ENCODE measurements at places on chromosomes 5 and 9. TPM values are rescaled to one million over a fixed set of nuclear protein-coding genes. Genes with fewer than 3 reads are reported as not detected.

Gene GNA14
- 1.8 TPM for total RNA-seq

Gene UHRF2
- 95.6 TPM for total RNA-seq

Gene ACOT12
- total RNA-seq = not detected

Gene PCDHB6
- total RNA-seq = 1.4 TPM

Gene MXD3
- total RNA-seq = 10.5 TPM

Gene TMEM174
- not detected for total RNA-seq

Gene FOXD4L5
- total RNA-seq = not detected

Gene STPG3
- total RNA-seq = not detected

Gene SNCAIP
- total RNA-seq = 10.9 TPM

GRCh38 chr5:159419576-159419975 is 89.3 kb upstream of the IL12B start:
- no peaks in the 10 kb centered on the region for H3K4me1 ChIP-seq
- H3K27ac ChIP-seq = no peak overlapping the region
- no peaks in the 10 kb centered on the region for H3K36me3 ChIP-seq
- no peaks in the 10 kb centered on the region for H3K27me3 ChIP-seq
- no peak overlapping the region for H3K4me3 ChIP-seq

GRCh38 chr5:65084795-65085515 is 316.2 kb downstream of the CWC27 start:
- no peak overlapping the region for H3K27ac ChIP-seq
- no peaks in the 10 kb centered on the region for H3K36me3 ChIP-seq
- H3K27me3 ChIP-seq = no peaks in the 10 kb centered on the region
- no peak overlapping the region for H3K4me3 ChIP-seq

- no peaks in the 10 kb centered on the region for H3K27me3 ChIP-seq
- no peaks in the 10 kb centered on the region for H3K4me1 ChIP-seq
- no peak overlapping the region for H3K27ac ChIP-seq
- no peaks in the 10 kb centered on the region for H3K36me3 ChIP-seq
- no peak overlapping the region for H3K4me3 ChIP-seq
Observed at GRCh38 chr5:169732841-169733240, 95.8 kb downstream of the DOCK2 start.

DNA sequence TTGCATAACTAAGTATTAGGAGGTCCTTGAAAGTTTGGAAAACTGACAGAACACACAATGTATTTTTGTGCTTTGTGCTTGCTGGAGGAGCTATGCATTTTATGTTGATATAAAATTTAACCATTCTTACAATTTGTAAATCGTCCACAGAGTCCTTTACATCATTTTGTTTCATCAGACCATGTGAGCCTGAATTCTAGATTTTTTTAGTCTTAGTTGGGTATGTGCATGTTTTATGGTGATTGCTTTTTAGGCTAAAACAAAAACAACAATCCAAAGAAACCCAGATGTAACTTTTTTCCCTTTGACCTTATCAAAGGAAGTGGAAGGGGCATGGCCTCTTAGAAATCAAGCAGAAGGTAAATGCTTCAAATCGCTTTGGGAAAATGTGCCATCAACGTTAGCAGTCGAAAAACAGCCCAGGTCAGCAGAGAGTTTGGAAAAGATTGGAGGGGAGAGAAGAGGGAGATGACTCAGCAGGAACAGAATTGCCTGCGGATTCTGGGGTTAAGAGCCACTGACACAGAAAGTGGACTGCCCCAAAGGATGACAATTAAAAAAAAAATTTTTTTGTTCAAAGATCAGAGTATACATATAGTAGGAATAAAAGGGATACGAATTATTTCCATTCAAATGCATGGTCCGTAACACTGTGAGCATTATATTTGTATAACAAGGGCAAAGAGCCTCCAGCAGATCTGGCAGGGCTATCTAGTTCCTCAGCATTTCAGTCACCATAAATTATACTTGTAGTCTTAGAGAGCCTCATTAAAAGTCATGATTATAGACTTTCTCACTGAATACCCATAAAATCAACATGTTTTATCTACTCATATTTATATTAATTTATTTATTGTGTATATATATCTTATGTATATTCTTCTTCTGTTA is 253.5 kb upstream of the HAPLN1 start:
- no peak for DNase-seq
- H3K4me3 ChIP-seq = no peak overlapping the region
- no peaks in the 10 kb centered on the region for H3K4me1 ChIP-seq
- H3K27me3 ChIP-seq = no peaks in the 10 kb centered on the region
- H3K27ac ChIP-seq = no peak overlapping the region

GRCh38 chr5:33037076-33037475 is 326.0 kb downstream of the NPR3 start:
- H3K27me3 ChIP-seq = no peaks in the 10 kb centered on the region
- H3K4me1 ChIP-seq = no peaks in the 10 kb centered on the region
- no peak overlapping the region for H3K4me3 ChIP-seq
- no peaks in the 10 kb centered on the region for H3K36me3 ChIP-seq
- no peak for DNase-seq

GRCh38 chr5:1304033-1304432 is 9.2 kb upstream of the TERT start:
- no peak for DNase-seq
- H3K27me3 ChIP-seq = no peaks in the 10 kb centered on the region
- no peaks in the 10 kb centered on the region for H3K36me3 ChIP-seq
- H3K27ac ChIP-seq = no peak overlapping the region

DNA sequence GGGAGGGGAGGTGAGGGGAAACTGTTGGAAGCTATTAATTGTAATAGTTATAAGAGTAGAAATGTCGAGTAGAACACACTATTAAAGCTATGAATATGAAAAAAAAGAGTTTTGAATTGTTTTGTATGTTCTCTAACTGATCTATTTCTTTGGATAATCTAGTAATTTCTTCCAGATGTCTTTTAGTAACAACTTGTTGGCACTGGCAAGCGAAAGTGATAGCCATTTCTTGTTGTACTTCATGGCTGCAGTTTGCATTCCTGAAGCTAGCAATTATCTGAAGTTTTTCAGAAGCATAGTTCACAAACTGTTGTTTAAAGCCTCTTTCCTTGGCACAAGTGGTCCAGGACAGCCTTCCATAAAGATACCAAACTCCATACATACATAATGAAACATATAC is 49.4 kb upstream of the SPATA31C2 start:
- no peaks in the 10 kb centered on the region for H3K27me3 ChIP-seq
- no peaks in the 10 kb centered on the region for H3K36me3 ChIP-seq
- H3K4me3 ChIP-seq = no peak overlapping the region
- no peaks in the 10 kb centered on the region for H3K4me1 ChIP-seq
- H3K27ac ChIP-seq = no peak overlapping the region

- H3K4me3 ChIP-seq = no peak overlapping the region
- DNase-seq = no peak
- H3K27me3 ChIP-seq = no peaks in the 10 kb centered on the region
- H3K4me1 ChIP-seq = no peaks in the 10 kb centered on the region
- H3K27ac ChIP-seq = no peak overlapping the region
Observed at GRCh38 chr5:2153350-2153749, 270.6 kb upstream of the IRX4 start.

DNA sequence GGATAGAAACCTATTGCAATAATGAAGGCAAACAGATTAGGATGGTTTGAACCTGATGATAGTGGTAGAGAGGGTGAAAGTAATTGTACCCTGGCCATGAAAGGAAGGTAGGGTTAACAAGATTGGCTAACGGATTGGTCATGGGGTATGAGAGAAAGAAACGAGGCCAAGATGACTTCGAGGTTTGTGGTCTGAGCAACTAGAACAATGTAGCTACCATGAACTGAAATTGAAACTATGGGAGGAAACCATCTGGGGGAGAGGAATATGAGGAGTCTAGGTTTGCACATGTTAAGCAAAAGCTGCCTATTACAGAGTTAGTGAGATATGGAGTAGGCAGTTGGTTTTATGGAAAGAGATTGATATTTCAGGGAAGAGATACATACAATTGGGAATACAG is 406.0 kb downstream of the PRELID2 start:
- no peaks in the 10 kb centered on the region for H3K36me3 ChIP-seq
- H3K4me3 ChIP-seq = no peak overlapping the region
- DNase-seq = no peak
- H3K4me1 ChIP-seq = no peaks in the 10 kb centered on the region
- no peak overlapping the region for H3K27ac ChIP-seq

GRCh38 chr9:103990311-103990710 is 103.8 kb upstream of the SMC2 start:
- no peaks in the 10 kb centered on the region for H3K36me3 ChIP-seq
- no peak overlapping the region for H3K27ac ChIP-seq
- DNase-seq = no peak
- no peaks in the 10 kb centered on the region for H3K4me1 ChIP-seq

DNA sequence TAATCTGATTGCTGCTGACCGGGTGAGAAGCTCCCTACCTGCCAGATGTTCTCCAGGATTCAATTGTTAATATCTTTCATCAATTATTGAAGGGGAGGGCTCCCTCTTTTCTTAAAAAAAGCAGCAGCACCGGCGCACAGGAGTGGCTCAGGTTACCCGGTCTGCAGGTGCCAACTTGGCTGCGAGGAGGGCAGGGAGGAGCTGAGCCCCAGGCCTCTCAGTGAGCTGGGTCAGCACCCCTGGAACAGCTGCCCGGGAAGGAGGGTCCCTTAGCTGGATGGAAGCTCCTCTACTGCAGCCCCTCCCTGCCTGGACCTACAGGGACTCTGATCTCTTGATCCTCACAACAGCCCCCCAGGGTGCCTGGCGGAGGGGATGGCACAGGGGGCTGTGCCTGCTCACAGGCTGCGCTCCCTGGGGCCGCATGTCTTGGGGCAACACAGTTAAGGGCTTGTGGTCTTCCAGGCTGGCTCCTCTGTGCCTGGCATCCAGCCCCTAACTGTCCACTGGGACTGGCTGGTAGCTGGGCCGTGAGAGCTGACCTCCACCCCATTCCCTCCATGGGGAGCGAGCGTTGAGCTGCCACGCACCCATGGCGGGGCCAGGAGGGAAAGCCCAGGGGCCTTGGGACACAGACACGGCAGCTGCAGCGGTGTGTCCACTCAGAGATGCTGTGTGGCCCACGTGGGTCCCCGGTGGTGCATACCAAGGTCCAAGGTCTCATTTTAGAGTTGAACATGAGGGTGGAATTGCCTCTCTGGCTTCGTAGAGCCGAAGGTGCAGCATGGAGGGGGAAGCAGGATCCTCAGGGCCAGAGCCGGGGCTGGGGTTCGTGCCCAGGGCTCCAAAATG is 28.6 kb upstream of the TMEM250 start:
- no peak for DNase-seq
- no peaks in the 10 kb centered on the region for H3K36me3 ChIP-seq
- H3K4me3 ChIP-seq = no peak overlapping the region

- no peak for DNase-seq
- no peak overlapping the region for H3K4me3 ChIP-seq
- H3K4me1 ChIP-seq = no peaks in the 10 kb centered on the region
- H3K36me3 ChIP-seq = no peaks in the 10 kb centered on the region
- no peak overlapping the region for H3K27ac ChIP-seq
Observed at GRCh38 chr5:81171769-81172168, 61.4 kb upstream of the CKMT2 start.

DNA sequence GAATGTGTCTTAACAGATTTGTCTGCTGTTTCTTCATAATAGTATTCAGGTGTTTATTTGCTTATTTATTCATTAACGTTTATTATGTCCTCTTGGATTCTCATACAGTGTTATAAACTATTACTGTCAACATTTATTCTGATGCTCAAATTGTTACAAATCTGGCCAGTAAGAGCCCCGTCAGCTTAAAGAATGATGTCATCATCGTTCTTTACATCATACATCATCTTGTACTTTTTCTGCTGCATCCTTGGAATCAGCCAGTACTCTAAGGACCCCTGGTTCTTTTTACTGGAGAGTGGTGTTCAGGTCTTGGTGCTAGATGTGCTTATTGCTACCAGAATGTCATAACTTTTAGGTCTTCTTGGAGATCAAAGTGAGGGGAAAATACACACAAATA is 86.6 kb downstream of the SH3GL2 start:
- DNase-seq = no peak
- H3K27ac ChIP-seq = no peak overlapping the region
- H3K4me1 ChIP-seq = no peaks in the 10 kb centered on the region
- no peaks in the 10 kb centered on the region for H3K36me3 ChIP-seq

DNA sequence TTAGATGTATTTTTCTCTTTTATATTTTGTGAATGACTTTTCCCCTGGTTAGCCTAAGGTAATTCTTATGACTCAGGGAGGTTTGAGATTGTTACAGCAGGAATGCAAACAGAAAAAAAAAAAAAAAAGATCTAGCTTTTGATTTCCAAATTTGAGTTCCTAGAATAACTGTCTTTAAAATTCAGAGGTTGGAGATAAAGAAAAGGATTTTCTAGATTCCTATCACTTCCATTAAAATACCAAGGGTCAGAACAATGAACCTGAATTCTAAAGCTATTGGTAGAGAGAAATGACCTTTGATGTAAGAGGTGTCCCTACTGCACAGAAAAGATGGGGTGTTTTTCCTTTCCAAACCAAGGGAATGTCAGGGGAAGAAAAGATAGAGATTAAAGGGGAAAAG is 262.5 kb downstream of the DOCK8 start:
- no peaks in the 10 kb centered on the region for H3K27me3 ChIP-seq
- H3K27ac ChIP-seq = no peak overlapping the region
- no peaks in the 10 kb centered on the region for H3K36me3 ChIP-seq

- H3K4me1 ChIP-seq = no peaks in the 10 kb centered on the region
- H3K27me3 ChIP-seq = no peaks in the 10 kb centered on the region
- no peak overlapping the region for H3K4me3 ChIP-seq
- H3K36me3 ChIP-seq = peaks cover 11% of the 10 kb centered on the region
- no peak for DNase-seq
Observed at GRCh38 chr5:6755519-6755918, 42.3 kb downstream of the TENT4A start.

GRCh38 chr5:117803533-117803932 is 1184.8 kb downstream of the DTWD2 start:
- H3K27me3 ChIP-seq = no peaks in the 10 kb centered on the region
- DNase-seq = no peak
- H3K4me3 ChIP-seq = no peak overlapping the region

DNA sequence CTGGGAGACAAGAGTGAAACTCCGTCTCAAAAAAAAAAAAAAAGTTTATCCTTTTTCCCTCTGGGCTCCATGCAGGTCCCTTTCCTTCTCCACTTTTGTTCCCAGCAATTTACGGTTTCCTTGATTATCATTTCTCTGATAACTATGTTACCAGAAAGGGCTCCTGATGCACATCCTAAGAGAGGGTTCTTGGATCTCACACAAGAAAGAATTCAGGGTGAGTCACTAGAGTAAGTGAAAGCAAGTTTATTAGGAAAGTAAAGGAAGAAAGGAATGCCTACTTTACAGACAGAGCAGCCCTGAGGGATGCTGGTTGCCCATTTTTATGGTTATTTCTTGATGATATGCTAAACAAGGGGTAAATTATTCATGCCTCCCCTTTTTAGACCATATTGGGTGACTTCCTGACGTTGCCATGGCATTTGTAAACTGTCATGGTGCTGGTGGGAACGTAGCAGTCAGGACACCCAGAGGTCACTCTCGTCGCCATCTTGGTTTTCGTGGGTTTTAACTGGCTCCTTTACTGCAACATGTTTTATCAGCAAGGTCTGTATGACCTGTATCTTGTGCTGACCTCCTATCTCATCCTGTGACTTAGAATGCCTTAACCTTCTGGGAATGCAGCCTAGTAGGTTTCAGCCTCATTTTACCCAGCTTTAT is 13.5 kb upstream of the MELK start:
- H3K4me1 ChIP-seq = no peaks in the 10 kb centered on the region
- no peaks in the 10 kb centered on the region for H3K36me3 ChIP-seq
- H3K27ac ChIP-seq = no peak overlapping the region
- no peak overlapping the region for H3K4me3 ChIP-seq
- no peaks in the 10 kb centered on the region for H3K27me3 ChIP-seq

All from breast epithelium (tissue), 4 donors.